ENCODE measurements at places on chromosomes 5 and 9.

DNA sequence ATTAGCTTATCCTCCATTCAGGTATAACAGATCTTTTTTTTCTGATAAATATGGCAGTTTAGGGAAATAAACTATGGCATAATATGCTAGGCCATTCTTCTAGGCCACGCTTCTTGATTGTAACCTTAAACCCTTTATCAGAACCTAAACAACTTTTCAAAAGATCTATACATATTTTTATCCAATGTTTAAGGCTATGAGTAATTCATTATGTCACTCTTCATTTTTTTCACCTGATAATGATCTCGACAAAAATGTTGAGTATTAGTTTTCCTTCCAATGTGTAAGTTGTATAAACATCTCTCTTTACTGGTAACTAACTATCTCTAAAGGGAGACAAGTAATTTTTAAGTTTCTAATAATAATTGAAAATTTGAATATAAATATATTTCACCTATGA, 2.4 kb upstream of the PCDHB4 start:
- no peak for DNase-seq

DNA sequence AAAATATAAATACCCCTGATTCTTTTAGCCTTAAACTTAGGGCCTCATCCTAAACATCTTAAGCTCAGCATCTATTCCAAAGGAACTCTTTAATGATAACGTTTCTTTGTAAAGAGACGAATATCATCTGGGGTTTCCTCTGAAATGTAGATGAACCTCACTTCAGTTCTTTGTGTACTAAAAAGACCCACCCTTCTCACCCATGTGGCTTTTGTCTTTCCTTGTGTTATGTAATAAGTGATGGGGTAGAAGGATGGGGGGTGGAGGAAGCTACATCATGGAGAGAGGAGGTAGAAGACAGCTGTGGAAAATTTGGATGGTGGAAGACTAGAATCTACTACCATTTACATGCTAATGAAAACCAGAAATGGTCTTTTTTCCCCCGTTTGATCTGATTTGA, 111.0 kb downstream of the NDUFS4 start:
- no peak for DNase-seq

DNA sequence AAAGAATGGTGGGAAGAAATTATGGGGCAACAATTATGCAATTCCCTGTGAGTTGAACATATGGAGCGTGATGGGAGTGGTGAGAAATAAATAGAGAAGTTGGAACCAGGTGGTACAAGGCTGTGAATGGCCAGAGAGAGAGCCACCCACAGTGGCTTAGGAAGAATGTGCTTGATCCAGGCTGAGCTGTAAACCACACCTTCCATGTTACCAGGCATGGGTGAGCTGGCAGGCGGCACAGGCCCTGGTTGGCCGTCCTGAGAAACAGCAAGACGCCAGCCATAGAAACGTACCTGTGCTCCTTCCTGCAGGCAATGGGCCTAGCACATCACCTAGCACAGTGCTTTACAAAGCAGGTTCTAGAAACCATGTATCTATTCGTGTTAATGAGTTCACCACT, 74.3 kb downstream of the EPB41L4B start:
- DNase-seq = no peak

DNA sequence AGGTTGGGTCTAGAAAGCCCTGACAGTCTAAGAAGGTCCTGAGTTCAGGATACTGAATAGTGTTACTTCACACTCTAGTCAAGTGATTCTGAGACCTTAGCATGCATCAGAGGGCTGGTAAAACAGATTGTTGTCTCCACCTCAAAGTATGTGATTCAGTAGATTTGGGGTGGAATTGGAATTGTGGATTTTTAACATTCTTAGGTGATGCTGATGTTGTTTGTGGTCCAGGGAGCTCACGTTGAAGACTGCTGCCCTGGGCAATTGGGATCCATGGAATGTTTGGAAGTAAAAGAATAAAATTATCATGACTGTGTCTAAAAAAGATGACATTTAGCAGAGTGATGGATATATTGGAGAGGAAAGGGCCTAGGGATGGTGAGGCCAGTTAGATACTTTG, 75.6 kb downstream of the VCAN start:
- DNase-seq = no peak

- DNase-seq = no peak
These were observed 4.1 kb downstream of the KIAA0825 start for GRCh38 chr5:94614156-94614805.

GRCh38 chr5:123647066-123647465, 135.1 kb downstream of the CSNK1G3 start:
- DNase-seq = no peak

- DNase-seq = no peak
These were observed 99.0 kb downstream of the EHMT1 start for GRCh38 chr9:137717776-137718327.

DNA sequence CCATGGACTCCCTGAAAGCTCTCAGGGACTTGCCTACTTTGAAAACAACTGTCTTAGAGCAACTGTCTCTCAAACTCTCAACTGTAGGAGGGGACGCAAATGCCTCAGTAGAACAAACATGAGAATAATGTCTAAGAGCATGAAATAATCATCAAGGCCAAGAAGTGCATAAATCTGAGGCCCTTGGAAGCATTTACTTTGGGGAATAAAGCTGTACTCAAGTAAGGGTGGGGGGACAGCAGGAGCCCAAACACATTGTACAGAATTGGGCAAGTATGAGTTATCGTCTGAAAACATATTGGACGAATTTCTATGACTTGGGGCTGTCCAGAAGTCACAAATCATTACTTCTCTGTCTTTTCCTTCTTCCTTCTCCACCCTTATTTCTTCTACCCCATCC, 96.3 kb upstream of the HMHB1 start:
- no peak for DNase-seq

DNA sequence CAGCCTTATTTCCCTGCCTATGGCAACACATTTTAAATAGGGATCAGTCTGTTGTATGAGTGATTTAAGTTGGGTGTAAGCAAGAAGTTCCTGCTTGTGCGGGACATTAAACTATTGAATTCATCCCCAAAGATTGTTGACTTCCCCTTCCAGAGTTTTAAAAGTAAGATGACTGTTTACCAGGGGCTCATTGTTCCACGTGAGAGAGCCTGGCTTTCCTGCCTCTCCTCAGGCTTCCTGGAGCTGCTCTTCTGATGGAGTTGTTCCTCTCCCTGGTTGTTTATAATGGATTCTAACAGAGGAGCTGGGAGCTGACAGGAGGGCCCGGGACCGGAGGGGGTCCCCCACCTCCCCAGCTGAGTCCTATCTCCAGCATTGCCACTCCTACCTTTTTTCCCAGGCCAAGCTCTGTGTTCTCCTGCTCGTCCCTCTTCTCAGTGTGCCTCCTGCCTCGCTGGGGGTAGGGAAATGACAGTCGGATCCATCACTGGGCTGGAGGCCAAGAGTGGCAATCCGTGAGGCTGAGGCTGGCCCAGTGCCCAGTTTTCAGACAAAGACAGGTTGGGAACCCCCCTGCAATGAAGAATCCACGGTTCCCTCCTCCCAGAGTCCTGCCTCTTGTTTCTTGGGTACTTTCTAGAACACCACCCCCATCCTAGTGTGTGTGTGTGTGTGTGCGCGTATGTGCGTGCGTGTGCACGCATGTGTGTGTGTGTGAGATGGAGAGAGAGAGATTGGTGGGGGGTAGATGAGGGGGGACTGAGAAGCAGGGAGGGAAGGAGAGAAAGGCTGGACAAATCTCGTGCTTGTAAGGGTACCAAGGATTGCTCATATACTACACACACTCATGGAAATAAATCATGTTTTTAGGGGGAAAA, 123.7 kb upstream of the NFIB start:
- DNase-seq = no peak

DNA sequence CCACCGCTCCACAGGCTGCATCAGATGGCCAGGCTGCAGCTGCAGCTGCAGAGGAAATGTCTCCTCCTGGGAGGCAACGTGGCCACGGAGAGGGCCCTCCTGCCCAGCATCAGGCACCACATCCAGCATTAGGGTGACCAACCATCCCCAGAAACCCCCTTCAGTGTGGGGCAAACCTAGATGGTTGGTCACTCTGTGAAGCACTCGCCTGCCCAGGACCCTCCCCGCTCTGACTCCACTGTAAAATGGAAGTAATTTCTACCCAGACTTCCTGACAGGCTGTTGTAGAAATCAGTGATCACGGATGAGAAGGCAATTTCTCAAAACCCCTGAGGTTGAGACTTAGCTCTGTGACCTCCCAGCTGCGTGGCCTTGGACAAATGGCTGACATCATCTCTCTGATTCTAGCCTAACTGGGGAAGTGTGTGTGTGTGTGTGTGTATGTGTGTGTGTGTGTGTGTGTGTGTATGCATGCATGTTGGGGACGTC, 31.6 kb downstream of the B4GALT1 start:
- no peak for DNase-seq

DNA sequence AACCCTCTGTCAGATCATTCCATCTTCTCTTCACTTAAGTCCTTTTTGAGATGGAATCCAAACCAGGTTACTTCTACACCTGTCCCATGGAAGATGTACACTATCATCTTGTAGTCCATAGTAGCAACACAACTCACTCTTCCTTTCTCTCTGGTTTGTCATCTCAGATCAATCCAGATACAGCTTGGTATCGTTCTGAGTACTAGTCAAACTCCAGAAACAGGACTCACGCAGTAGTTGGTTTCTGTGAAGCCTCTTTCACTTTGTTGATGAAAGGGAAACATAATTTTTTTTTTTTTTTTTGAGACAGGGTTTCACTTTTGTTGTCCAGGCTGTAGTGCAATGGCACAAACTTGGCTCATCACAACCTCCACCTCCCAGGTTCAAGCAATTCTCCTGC, 484.0 kb downstream of the PRDM9 start:
- DNase-seq = no peak

DNA sequence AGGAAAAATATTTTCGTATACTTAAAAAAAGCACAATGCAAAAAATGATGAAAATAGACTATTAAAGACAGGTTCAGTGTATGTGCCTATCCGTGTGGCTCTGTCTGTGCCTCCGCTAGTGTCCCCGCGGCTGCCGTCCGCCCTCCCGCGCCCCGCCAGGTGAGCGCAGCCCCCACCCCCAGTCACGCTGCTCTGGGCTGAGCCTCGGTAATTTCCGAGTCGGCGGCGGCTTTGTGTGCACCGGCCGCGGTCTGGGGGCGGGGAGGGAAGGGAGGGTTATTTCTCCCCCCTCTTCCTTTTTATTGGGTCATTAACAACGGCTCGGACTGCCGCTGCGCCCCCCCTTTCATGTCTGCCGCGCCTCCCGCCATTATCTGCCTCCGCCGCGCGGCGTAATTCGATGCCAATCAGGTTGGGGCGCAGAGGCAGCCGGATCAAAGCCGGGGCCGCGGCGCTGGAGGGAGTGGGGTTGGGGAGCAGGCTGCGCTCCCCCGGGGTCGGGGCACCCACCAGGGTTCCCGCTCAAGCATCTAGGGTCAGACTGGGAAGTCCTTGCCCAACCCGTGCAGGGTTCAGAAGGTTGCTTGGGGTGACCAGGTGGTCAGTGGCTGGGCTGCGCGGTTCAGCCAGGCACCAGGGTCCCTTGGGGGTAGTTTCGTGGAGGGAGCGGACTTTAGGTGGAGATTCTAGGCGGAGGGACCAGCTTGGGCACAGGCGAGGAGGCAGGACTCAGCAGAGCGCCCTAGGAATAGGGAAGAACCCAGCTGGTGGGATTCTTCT, 39.5 kb upstream of the PSD2 start:
- DNase-seq = no peak

GRCh38 chr5:51203598-51203997, 179.7 kb upstream of the ISL1 start:
- no peak for DNase-seq

GRCh38 chr5:175336781-175337180, 107.2 kb downstream of the DRD1 start:
- DNase-seq = no peak

- no peak for DNase-seq
These were observed 56.9 kb upstream of the GGTA1 start for GRCh38 chr9:121556580-121556979.

- DNase-seq = no peak
These were observed 707 bp upstream of the RIMOC1 start for GRCh38 chr5:41903382-41903891.

DNA sequence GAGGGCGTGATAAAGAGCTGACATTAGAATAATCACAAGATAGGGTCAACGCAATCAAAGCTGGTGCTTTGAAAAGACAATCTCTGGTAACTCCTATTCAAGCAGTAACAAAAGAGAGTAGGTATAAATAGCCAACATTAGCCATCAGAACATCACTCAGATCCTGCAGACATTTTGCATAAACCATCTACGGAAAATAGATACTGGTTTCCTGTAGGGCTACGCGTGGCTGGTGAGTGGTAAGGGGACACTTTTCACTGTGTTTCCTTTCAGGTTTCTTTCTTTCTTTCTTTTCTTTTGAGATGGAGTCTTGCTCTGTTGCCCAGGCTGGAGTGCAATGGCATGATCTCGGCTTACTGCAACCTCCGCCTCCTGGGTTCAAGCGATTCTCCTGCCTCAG, 22.3 kb downstream of the TTF1 start:
- DNase-seq = no peak

DNA sequence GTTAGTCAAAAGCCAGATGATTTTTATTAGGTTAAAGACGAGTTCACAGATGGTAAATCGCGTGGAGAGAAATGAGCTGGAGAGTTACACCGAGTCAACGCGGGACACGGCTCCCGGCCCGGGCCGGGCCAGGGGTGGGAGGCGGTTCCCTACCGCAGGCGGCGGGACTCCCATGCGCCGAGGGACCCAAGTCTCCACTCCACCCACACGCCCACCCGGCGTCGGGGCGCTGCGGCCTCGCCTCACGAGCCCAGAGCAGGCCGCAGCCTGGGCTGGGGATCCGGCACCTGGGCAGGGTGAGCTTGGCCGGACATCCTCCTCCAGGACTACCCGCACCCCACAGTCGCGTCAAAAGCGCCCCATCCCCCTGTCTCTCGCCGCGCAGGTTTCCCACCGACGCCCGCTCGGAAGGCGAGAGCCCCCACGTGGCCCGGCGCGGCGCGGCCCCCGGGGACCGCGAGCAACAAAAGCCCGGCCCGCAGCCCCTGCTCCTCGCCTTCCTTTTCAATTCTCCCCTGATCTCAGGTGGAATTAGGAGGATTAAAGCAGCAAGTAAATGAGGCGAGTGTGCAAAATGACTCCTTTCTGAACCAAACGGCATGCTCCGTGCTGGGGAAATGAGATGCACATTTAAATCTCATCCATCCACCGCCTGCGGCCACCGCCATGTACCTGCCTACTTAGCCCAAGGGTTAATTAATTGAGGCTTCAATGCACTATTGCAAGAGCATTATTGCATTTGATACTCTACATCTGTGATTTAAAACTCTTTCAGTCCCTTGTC, 196.5 kb upstream of the TBCA start:
- DNase-seq = peak; percentile 26

GRCh38 chr5:136056771-136057335, 28.1 kb downstream of the TGFBI start:
- DNase-seq = no peak

DNA sequence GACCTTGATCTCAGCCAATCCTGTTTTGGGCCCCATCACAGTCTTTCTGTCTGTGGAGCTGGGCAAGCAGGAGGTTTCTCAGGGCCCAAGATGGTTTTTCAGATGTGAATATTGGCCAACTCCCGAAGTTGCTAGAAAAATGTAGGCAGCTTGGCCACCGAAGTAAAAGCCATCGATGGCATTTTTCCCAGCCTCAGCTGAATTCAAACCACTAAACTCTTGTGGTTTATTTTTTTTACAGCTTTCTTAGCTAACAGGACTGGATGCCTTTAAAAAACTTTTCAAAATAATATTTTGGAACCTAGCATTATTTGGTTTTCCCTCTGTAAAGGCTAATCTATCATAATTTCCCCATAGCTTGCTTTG, 102.5 kb upstream of the ERCC6L2 start:
- no peak for DNase-seq

GRCh38 chr9:89281106-89281505, 29.9 kb upstream of the CKS2 start:
- DNase-seq = no peak

Measured in stimulated activated CD4-positive, alpha-beta T cell treated with anti-CD3 and anti-CD28 coated beads, Interleukin-2, amount 100 ng/mL, for 48 hours (primary cell).